Kidney epithelial cell (primary cell): ENCODE measurements at places on chromosomes 7 and 10.

- DNase-seq, result no peak
These were observed 80.5 kb upstream of the INSYN2A start for GRCh38 chr10:127276794-127277462.

DNA sequence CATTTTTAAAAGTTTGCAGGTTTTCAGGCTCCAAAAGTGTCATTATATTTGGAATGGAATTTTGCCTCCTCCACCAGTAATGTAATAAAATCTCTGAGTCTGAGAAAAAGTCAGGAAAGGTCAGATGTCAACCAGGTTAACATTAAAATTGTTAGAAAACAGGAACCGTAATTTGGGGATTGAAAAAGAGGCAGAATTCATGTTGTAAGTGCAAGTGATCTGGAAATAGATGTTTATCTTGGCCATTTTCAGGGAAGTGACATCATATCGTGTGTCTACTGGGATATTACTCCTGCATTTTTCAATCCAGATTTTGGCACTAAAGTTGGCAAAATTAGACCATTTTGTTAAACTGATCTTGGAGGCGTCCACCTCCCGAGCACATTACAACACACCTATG lies 428.5 kb upstream of the MGMT start:
- no peak for DNase-seq

DNA sequence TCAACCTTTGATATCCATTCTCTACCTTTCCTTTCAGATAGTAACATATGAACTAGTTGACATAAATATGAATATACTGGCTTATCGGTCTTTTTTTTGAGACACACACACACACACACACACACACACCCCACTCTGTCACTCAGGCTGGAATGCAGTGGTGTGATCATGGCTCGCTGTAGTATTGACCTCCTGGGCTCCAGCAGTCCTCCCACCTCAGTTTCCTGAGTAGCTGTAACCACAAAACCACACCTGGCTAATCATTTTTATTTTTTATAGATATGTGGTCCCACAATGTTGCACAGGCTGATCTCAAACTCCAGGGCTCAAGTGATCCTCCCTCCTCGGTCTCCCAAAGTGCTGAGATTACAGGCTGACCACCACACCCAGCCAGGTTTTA lies 14.2 kb upstream of the NT5C3A start:
- peak; percentile 29 for DNase-seq

DNA sequence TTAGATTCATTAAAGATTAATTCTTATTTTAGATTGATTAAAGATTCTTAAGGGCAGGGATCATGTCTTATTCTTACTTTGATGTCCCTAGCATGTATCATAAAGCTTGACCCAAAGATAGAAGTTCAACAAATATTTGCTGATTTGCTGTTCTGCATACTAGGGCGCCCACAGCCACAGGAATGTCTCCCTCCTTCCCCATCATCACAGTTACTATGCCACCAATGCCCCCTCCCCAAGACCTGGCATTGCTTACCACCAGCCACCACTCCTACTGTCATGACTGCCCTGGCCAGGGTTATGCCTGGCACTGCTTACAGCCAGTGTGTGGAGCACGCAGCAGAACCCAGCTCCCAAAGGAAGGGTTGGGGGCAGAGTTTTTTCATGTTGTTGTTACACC lies 86.7 kb upstream of the AGK start:
- DNase-seq, result no peak

GRCh38 chr7:104761892-104762291 lies 252.1 kb upstream of the KMT2E start:
- DNase-seq, result no peak
